ENCODE measurements at places on chromosomes 1 and 21. TPM values are rescaled to one million over a fixed set of nuclear protein-coding genes. Genes with fewer than 3 reads are reported as not detected.

DNA sequence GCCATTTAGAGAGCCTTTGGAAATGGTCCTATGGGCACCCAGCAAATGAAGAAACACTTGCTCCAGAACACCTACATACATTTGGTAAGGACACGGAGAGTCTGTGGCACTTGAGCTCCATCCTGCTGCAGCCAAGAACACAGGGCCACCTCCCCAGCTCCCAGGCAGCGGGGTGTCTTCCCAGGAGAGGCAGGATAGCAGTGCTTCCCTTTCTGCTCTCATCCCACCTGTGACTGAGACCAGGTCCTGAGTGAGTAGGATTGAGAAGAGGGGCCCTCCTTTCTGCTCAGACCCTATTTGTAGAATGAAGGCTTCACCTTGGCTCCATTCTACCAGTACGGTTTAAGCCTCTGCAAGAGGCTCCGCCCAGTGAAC is 4.1 kb downstream of the C1orf174 start:
- no peaks in the 10 kb centered on the region for H3K27me3 ChIP-seq
- peak; percentile 12 for DNase-seq
- no peaks in the 10 kb centered on the region for H3K4me1 ChIP-seq
- H3K4me3 ChIP-seq: no peak overlapping the region

- no peaks in the 10 kb centered on the region for H3K4me1 ChIP-seq
- H3K27me3 ChIP-seq: no peaks in the 10 kb centered on the region
- H3K36me3 ChIP-seq: no peaks in the 10 kb centered on the region
- H3K4me3 ChIP-seq: no peak overlapping the region
- DNase-seq: no peak
These were observed 101.6 kb downstream of the SELENOF start for GRCh38 chr1:86812286-86812685.

DNA sequence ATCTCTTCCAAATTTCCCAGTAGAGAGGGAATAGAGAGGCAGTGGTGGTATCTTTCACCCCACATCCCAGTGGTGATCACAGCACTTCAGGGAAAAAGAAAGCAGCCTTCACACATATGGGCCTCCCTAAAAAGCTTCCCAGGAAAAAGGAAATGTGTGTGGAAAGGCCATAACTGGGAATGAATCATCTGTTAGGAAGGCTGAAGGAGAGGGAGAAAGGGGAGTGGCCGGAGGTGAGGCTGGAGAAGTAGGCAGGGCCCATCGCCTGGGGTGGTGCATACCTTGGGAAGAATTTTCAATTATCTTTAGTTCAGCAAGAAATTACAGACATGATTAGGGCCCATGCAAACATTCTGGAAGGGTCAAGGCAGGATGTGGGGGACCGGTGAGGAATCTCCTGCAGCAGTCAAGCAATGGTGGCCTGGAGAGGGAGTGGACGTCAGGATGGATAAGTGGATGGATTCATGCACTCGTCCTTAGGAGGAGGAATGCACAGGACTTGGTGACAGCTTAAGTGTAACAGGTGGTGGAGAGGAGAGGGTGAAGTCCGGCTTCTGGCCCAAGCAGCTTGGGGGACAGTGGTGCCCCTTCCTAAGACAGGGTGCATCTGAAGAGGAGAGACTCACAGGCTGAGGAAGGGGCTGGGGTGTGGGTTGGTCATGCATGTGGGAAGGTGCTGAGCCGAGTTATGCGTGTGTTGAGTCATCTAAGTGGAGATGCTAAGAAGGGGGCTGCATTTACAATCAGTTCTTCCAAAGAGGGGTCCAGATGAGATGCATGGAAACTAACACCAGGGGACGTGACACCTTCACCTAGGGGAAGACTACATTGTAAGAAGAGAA is 17.9 kb downstream of the HIVEP3 start:
- H3K4me3 ChIP-seq: no peak overlapping the region
- H3K27me3 ChIP-seq: no peaks in the 10 kb centered on the region
- DNase-seq: no peak
- H3K27ac ChIP-seq: peak overlapping the region; percentile 30

GRCh38 chr1:167767761-167768160 is 46.0 kb downstream of the MPZL1 start:
- H3K4me1 ChIP-seq: peaks cover 5% of the 10 kb centered on the region
- H3K36me3 ChIP-seq: no peaks in the 10 kb centered on the region
- no peak overlapping the region for H3K4me3 ChIP-seq
- peak overlapping the region; percentile 69 for H3K27ac ChIP-seq
- DNase-seq: no peak

DNA sequence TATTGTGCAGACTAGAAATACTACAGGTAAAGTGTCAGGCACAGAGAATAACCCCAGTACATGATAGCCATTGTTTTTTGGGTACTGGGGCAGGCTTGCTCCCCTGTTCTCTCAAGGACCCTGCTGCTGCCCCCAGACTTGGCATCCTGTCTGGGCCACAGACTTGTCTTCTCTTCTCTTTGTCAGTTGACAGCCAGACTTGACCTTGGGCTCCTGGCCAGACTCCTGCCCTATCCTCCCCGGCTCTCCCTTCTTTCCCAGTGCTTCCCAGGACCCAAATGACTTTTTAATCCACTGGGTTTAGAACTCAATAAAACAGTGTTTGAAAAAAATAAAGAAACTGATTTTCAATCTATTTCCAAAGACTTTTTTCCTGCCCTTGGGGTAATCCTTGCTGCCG is 43.2 kb downstream of the ZSCAN20 start:
- H3K4me1 ChIP-seq: no peaks in the 10 kb centered on the region
- H3K27ac ChIP-seq: no peak overlapping the region
- no peaks in the 10 kb centered on the region for H3K36me3 ChIP-seq
- no peak for DNase-seq
- H3K27me3 ChIP-seq: no peaks in the 10 kb centered on the region
- H3K4me3 ChIP-seq: no peak overlapping the region

GRCh38 chr1:212528501-212528900 is 80.1 kb upstream of the ATF3 start:
- no peaks in the 10 kb centered on the region for H3K36me3 ChIP-seq
- no peak overlapping the region for H3K27ac ChIP-seq
- no peaks in the 10 kb centered on the region for H3K4me1 ChIP-seq
- no peak overlapping the region for H3K4me3 ChIP-seq
- H3K27me3 ChIP-seq: no peaks in the 10 kb centered on the region
- DNase-seq: no peak

HEYL gene
- 30.8 TPM for polyA plus RNA-seq

HCRTR1 gene
- polyA plus RNA-seq: not detected

OR2M3 gene
- 0.04 TPM for polyA plus RNA-seq

AZIN2 gene
- polyA plus RNA-seq: 8.5 TPM

PDE4B gene
- 16.3 TPM for polyA plus RNA-seq
